ENCODE measurements at places on chromosomes 5 and 9. TPM values are rescaled to one million over a fixed set of nuclear protein-coding genes. Genes with fewer than 3 reads are reported as not detected.

Gene SLC6A3
- not detected for total RNA-seq

- DNase-seq = peak; percentile 97
Observed at GRCh38 chr9:93119953-93120845, 13.9 kb downstream of the NINJ1 start.

- no peak for DNase-seq
Observed at GRCh38 chr5:61274511-61274911, 57.5 kb upstream of the ZSWIM6 start.

Gene SNX30
- 4.7 TPM for total RNA-seq

DNA sequence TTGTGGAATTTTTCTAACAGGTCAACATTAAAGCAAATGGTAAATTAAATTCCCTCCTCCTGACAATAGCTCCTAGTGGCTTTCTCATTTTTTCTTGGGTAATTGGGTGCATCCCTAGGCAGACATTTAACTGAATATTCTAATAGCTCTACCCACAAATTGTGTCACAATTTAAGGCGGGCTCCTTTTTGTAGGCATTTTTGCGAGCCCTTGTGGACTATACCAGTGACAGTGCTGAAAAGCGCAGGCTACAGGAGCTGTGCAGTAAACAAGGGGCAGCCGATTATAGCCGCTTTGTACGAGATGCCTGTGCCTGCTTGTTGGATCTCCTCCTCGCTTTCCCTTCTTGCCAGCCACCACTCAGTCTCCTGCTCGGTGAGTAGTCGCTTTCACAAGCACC, 20.0 kb downstream of the MTRR start:
- no peak for DNase-seq

- DNase-seq = no peak
Observed at GRCh38 chr5:155878991-155879575, 447.9 kb upstream of the SGCD start.

DNA sequence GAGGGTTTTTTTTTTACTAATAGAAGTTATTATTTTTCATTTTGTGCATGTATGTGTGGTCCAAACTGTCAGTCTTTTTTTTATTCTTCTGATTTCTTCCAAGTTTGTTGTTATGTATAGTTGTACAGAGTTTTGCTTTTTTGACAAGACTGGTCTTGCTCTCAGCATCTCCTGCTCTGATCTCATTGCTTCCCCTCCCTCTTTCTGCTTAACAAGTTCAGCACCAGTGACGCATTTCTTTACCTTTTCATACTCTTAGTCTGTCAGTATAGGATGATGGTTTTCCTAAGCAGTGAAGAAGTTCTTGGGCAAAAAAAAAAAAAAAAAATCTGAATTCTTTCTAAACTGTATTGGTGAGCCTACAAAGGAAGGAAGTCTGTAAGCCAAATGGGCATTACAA, 135.1 kb downstream of the CD180 start:
- DNase-seq = no peak

DNA sequence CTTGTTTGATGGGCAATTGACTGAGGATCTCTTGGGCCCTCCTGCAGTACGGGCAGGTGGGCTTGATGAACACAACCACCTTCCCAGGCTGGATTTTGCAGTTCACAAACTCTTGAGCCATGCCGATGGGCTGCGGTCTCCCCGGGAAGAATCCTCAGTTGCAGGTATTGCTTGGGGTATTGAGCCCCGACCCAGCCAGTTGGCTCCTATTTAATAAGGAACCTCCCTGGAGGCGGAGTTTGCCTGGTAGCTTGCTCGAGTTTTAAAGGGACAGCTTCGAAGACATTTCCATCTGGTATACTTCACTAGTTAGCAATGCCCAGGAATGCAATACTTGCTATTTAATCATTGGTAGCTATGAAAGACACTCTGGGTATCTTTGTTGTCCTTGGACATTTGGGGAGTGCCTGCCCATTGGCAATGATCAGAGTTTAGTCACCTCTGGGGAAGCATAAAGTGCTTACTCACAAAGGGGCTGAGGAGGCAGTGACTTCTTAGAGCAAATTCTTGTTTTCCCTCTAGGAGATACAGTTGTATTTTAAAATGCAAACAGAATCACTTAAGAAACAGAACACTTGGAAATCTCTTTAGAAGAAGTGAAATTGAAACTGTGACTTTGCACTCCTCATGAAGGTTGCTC, at the start of gene GLRX:
Gene GLRX, minus strand, starts transcription at position 185 of the 640 bp plus-strand sequence. Its CDS starts 64 bp downstream, at position 121.
- DNase-seq = peak; percentile 88

Gene MYMK
- total RNA-seq = not detected

GRCh38 chr5:59728356-59728755, 165.2 kb downstream of the PDE4D start:
- DNase-seq = no peak

GRCh38 chr9:75372499-75373268, 284.4 kb downstream of the OSTF1 start:
- DNase-seq = no peak

Gene GAS1
- 33.5 TPM for total RNA-seq

DNA sequence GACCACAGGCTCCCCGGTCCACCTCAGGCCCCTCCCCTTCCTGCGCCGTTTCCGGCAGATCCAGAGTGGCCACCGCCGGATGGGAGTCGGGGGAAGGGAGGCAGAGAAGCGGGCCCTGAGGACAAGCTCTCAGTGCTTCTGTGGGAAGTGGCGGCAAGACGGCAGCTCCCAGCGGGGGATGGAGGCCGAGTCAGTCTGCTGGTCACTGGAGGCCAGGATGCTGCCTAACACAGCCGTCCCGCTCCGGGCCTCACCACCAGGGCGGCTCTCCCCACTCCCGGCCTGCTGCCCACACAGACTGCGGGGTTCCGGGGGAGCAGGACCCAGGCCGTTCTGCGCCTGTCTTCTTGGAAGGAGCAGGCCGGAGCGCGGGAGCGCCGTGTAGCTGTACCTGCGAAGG, 31.4 kb downstream of the FXN start:
- no peak for DNase-seq

Gene ANKRD34B
- not detected for total RNA-seq

Gene SLC36A2
- not detected for total RNA-seq

Gene MCTP1
- total RNA-seq = 4.1 TPM

DNA sequence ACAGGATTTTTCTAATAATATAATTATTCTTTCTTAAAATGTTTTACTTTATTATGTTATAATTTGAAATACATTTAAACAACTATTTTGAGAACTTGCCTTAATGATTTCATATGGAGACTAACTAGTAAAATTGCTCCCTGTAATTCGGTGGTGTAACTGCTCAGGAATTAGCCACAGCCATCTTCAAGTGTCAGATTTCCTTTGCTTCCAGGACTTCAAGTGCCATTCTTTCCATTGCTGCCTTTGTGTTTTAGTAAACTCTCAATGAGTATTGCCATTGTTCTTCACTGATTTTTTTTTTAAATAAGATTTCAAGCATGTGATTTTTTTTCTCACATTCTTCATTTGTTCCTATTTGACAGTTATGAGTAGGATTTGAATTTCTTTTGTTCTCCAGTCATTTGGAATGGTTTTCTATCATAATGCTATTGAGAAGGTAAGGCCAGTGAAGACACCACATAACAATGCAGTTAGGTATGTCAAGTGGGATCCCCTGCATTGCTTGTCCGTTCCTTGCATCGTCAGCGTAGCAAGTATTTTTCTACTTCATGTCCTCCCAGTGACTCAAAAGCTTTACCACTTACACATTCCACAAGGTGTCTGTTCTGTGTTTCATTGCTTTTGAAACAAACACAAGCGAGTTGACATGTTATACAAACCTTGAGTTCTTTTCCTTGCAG, 83.7 kb downstream of the LNPEP start:
- DNase-seq = no peak

Gene NTNG2
- 27.4 TPM for total RNA-seq

Gene TMEM252
- total RNA-seq = not detected

- no peak for DNase-seq
Observed at GRCh38 chr9:123601828-123602227, 245.8 kb downstream of the CRB2 start.

DNA sequence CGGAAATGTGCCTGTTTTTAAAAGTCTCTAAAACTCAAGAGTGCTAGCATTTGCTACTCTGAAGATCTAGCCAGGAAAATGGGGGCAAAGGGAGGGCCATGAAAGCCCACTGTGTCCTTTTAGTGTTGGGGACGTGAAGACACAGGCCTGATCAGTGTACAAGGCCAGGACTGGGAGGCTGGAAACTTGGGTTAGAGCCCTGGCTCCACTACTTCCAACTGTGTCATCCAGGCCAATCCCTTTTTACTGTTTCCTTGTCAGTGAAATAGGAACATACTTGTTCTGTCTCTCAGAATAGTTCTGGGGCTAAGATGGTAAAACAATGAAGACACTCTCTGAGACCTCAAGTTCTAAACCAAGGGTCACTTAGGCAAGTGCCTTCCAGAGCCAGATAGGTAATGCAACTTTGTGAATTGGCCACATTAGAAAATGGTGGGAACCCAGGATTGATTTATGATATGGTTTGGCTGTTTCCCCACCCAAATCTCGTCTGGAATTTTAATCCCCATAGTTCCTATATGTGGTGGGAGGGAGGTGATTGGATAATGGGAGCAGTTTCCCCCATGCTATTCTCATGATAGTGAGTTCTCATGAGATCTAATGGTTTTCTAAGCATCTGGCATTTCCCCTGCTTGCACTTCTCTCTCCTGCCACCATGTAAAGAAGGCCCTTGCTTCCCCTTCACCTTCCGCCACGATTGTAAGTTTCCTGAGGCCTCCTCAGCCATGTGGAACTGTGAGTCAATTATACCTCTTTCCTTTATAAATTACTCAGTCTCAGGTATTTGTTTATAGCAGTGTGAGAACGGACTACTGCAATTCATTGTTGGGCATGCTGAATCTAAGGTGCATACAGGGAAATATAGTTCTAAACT, 30.4 kb upstream of the B4GALT1 start:
- peak; percentile 86 for DNase-seq

Gene OSMR
- total RNA-seq = 17.3 TPM

- no peak for DNase-seq
Observed at GRCh38 chr9:69499959-69500358, 172.2 kb downstream of the APBA1 start.

Gene FOXI1
- total RNA-seq = not detected

Gene STK32A
- 1.9 TPM for total RNA-seq

DNA sequence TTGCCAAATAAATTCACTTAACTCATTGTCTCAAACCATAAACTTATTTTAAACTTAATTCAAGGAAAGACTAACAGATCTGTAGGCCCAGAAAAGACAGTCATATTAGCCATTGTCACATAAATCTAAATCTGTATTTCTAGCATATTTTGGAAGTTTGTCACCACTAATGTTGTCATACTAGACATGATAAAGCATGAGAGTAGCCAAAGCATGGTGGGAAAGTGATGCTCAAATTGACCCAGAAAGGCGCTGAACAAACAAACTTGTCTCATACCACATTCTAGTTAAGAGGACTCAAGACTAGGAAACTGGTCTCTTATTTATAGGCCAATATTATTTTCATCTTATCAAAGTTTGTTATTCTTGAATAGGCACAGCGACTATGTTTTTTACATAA, 99.4 kb downstream of the VCAN start:
- no peak for DNase-seq

- no peak for DNase-seq
Observed at GRCh38 chr5:51411921-51412325, 28.7 kb downstream of the ISL1 start.

- DNase-seq = no peak
Observed at GRCh38 chr5:63097286-63097685, 518.7 kb downstream of the LRRC70 start.

DNA sequence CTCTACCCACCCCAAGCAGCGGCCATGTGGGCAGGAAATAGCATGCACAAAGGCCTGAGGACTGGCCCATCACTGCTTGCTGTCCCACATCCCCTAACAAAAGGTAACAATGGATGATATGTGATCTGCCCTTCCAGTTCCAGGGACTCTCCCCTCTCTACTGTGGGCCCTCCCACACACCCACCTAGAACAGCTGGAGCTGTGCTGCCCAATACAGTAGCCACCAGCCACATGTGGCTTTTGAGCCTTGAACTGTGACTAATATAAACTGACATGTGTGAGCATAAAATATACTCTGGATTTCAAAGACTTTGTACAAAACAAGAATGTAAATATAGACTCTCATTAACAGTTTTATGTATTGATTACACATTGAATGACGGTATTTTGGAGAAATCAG, 78.1 kb downstream of the C5orf15 start:
- DNase-seq = no peak

DNA sequence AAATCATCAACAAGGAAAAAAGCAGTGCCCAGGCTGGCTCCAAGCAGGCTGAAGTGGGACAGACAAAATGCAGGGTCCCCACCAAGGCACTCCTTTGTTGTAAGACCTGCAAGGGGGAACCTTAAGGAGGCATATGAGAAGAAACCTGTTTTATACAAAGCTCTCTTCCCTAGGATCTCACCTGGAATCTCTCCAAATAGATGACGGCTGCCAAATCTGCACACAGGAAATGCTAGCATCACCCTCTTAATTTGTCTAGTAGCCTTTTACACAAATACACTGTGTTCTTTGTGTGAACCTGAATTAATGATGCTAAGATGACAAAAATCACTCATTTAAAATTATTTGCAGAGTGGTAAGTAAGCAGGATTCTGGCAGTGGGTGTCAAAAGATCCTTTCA, 280.2 kb downstream of the SPOCK1 start:
- DNase-seq = no peak

DNA sequence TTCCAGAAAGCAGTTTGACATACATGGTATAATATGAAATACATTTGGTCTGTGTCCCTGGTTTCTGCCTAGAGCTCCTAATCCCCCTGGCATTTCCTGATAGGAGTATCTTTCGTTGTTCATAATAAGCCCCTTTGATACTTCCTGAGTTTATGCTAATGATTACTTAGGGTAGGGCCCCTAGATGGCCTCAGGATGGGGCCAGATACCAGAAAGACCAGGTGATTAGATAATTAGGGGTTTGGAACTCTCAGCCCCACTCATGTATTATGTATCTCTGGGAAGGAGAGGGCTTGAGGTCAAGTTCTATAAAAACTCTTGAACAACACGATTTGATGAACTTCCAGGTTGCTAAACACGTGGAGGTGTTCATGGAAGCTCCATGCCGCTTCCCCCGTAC, 163.3 kb upstream of the ZNF608 start:
- no peak for DNase-seq

DNA sequence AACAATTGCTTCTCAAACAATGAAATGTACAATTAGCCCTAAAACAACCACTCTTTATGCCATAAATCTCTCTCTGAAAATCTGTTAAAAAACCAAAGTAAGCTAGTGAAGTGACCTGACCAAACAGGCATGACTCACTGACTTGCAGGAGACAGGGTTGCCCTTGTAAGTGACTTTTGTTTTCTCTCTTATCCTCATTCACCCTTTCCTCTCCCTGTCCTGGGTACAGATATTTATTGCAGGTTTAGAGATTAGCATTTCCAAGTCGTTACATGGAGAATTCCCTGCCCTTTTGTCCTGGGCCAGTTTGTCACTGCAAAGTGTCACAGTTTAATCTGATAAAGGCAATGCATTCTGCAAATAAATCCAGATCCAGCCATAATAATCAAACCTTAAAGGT, 484.2 kb downstream of the IRX1 start:
- no peak for DNase-seq
